ENCODE measurements at places on chromosomes 2 and 18.
A peak's percentile ranks its signal among the peaks of the same experiment; 100 is the strongest.

DNA sequence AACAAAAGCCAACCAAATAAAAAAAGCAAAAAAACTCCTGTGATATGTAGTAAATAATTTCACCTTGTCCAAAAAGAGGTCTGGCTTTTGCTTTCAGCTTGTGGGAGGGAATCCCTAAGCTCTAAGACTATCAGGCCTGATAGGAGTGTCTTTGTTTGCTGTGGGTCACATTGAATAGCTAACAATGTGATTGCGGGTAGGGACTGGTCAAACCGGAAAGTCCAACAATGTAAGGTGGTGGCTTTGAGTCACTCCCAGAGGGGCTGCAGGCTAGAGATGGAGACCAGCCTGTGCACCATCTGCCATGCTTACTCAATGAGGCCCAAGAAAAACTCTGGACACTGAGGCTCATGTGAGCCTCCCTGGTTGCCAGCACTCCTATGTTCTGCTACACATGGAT, 192.9 kb downstream of the TFCP2L1 start:
- no peak for DNase-seq

DNA sequence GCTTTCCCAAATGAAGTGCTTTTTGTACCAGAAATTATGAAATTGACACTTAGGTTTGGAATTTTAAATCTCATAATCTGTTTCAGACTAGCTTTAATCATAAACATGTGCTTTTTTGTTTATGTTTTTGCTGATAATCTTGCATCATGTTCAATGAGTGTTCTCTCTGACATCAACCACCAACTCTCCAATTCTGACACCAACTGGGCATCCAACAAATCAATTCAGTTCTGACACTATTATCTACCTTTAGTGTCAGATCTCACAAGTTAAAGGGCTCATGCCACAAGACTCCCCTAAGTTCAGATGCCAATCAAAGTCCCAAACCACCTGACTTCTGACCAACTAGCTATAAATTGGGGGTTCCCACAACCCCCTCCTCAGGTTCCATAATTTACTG, 19.6 kb downstream of the PELI1 start:
- DNase-seq: no peak

DNA sequence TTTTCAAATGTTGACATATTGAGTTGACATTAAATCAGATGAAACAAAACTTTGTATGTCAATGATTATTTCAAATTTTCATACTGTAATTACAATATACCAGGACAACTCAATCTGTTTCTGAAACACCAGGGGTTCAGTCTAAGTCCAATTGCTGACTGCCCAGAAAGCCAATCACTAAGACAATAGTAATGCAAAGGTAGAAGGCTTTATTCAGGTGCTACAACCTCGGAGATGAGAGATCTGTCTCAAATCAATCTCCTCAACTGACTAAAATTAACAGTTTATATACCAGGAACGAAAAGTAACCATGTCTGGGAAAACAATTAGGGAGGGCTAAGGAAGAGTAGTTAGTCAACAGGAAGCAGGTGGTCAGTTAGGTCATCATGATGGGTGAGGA, 1400.4 kb downstream of the SUCLG1 start:
- DNase-seq: no peak

DNA sequence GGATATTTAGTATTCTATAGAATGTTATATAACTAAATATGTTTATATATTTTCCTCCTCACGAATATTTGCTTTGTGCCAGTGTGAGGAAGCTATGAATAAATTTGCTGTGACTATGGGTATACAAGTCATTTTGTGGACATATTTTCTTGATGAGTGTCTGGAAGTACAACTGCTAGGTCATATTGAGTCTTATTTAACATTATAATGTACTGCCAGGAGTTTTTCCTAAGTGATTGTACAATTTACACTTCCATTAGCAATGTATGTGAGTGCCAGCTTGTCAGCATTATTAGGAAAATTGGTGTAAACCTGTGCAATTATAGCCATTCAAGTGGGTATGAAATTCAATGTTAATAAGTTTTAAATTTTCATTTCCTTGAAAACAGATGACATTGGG, 1328.9 kb upstream of the TMEFF2 start:
- no peak for DNase-seq

DNA sequence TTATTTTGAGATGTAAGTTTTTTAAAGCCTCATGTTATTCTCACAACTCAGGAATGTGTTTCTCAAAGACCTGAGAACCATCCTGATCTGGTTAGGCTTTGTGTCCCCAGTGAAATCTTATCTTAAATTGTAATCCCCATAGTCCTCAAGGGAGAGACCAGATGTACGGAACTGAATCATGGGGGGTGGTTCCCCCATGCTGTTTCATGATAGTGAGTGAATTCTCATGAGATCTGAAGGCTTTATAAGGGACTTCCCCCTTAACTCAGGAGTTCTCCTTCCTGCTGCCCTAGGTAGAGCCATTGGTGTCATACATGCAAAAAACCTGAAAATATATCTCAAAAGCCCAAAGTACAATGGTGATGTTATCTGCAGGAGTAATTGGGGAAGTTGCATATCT, 836.7 kb downstream of the CBLN2 start:
- no peak for DNase-seq

- DNase-seq: no peak
Observed at GRCh38 chr2:85787981-85788340, 34.2 kb downstream of the ATOH8 start.

DNA sequence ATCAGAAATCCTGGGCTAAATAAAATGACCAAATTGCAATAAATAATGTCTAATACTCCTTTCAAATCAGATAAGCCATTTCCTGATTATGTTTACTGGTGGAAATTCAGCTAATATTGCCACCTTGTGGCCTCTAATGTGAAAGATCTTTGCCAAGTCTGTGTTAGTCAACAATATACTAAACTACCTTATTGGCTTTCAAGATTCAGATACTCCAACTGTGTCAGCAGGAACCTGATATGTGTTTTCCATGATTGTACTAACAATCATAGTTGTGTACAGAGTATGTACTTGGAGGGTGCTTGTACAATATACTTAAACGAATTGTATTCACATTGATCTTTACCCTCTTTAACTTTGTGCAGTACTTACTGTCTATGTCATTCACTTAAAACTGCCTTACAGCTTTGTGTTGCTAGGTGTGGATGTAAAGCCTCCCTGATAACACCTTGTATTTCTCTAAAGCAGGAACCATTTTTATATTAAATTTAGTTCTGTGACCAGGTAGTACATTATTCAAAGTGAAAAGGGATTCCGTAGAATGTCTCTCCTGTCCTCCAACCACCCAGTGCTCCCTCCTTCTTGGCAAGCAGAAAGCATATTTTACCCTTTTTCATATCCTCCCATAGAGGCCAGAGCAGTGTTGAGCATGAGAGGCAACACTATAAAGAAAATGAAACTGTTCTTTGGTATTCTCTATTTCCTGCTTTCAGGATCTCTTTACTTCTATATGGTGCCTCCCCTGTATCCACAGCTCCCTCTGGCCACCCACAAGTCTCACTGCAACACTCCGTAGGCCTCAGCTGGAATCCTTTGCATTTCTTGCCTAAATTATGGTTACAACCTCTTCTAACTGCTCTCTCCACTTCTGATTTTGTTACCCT, 75.2 kb upstream of the C2orf15 start:
- peak; percentile 63 for DNase-seq

- DNase-seq: no peak
Observed at GRCh38 chr2:179460181-179460929, 195.7 kb upstream of the SESTD1 start.

DNA sequence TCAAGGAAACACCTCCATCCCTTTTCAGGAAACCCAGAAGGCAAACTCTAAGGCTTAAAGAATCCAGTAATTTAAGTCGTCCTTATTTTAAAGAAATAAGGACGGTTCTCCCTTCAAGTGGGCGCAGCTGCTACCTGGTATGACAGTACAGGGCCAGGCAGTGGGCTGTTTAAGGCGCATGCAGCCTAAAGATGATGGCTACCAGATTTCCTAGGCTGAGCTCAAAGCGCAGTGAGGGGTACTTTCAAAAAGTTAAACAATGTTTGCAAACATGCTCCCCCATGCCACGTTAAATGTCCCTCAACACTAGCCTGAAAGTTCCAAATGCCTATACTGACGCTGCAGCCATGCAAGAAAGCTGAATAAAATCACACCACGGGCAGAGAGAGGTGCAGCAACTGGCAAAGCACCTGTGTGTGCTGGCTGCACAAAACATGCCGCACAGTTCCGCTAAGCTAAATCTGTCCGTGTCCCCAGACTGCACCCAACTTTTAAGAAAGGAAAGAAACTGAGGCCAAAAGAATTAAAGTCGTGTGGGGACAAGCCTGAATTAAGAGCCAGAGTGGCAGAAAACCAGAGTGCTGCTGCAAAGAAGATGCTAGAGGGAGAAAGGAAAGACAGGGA, 583 bp downstream of the HIBCH start:
- no peak for DNase-seq

- DNase-seq: no peak
Observed at GRCh38 chr2:64609227-64609941, 44.3 kb downstream of the SERTAD2 start.

DNA sequence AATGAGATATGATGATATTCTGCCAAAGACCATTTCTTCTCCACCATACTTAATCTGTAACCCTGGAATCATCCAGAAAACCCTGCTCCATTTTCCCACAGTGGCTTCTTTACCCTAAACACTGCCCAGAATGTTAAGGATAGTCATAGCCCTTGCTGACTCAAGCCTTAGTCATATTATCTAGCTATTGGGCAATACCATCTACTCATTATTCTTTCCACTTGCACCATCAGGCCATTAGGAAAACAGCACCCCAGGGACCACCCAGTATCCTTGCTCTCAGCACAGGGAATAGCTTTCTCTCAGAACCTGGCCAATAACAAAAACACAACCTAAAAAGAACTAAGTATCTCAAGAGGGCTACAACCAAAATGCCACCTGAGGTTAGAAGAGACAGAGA, 445.7 kb upstream of the SLC14A2 start:
- no peak for DNase-seq

GRCh38 chr2:74333175-74333574, 10.0 kb downstream of the SLC4A5 start:
- DNase-seq: no peak

DNA sequence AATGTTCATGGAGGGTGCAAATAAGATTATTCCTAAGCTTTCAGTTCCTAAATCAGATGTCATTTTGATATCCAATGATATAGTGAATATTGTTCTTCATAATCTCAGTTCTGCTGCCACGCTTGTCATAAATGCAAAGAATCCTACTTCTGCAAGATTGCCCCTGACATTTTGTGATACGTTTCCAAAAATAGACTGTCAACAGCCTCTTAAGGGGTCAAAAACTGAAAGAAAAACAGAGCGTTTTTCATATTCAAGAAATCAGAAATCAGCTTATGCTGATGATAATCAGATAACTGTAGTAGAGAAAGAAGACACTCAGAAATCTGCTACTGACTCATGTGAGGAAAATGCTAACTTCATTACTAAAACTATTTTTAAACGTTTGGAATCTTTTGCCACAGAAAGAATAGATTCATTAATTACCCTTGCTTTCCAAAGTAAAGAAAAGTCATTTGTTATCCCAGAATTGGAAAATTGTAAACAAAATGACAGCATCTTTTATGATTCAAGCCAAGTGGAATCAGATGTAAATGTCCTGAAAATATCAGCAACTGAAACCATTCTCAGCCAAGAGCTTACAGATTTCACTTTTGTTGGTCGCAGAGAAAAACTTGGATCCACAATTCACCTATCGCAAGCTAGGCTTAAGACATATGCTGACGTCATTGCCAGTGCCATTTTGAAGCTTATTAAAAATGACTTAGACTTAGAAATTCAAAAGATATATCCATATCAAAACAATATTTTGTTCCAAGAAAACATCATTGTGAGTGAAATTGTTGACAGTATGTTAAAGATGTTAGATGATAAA, 55.1 kb downstream of the FSIP2 start:
- no peak for DNase-seq

DNA sequence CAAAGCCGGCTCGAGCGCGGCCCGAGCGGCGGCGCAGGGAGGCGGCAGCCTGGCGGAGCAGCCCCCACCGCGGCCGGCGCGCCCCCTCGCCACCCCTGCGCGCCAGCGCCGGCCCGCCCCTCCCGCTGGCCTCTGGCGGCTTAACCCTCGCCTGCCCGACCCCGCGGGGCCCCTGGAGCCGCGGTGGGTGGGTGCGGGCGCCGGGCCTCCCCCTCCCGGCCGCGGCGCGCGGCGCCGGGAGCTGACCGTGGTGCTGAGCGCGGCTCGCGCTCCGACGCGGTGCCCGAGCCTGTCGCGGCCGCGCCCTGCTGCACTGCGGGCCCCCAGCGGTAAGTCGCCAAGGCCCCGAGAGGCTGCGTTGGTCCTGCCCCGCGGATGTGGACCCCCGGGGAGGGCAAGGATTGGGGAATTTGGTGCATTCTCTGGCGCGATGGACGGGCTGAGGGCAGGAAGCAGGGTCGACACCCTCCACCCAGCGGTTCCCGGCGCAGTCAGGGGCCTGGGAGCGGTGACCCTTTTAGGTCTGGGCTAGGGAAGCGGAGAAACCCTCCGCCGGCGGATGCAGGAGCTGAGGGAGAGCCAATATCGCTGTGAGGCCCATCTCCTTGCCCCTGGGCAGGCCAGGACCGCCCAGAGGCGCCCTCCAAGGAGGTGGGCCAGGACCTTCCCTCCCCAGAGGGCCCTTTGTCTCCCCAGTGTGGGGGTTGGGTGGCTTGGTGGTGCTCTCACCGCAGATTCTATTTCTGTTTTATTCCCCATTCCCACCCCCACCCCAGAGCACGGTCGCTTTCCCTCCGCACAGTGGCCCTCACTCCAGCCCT, 923 bp downstream of the AMER3 start:
- DNase-seq: no peak

DNA sequence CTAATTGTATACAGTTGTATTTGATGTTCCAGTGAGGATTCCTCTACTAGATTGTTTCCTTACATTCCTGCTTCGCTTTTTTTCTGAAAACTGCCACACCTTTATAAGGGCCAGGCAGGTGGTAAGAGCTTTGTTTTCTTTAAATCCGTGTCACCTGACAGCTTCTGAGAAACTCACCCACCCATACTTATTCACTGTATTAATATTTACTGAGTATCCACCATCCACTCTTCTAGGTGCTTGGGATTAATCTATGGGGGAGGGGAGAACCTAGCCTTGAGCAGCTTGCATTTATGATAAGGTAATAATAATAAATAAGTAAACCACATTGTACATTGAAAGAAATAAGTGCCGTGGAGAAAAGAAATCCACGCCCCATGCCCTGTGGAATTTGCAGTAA, 174.7 kb upstream of the AGAP1 start:
- DNase-seq: no peak

- no peak for DNase-seq
Observed at GRCh38 chr2:59588286-59588685, 965.2 kb downstream of the BCL11A start.

GRCh38 chr2:55314985-55315384, 46.0 kb upstream of the MTIF2 start:
- DNase-seq: no peak

DNA sequence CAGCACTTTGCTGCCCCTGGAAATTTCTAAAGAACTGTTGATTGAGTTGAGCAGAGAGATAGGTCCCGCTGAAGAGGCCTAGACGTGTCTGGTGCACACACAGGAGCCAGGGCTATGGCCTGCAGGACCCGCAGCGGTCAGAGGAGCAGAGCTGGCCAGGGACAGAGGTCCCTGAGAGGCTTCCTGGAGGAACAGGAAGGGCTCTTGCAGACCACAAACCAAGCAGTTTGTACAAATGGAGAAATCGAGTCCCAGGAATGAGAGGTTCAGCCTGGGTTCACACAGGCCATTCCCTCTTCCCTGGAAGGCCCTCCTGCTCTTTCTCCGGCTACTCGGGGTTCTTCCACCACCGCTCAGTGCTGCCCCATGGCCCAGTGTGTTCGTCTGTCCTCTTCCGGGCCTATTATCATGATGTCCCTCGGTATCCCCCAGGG, 1.2 kb upstream of the BIN1 start:
- DNase-seq: no peak
